NCI-H1417 treated with DMSO at 0.1 percent for 48 hours (cell line): ENCODE measurements at places on chromosomes 1 and 21.

- peak; percentile 13 for DNase-seq
These were observed 388.4 kb downstream of the DISC1 start for GRCh38 chr1:232014941-232015340.

GRCh38 chr1:65259816-65260215 is 49.5 kb upstream of the DNAJC6 start:
- DNase-seq, result no peak

DNA sequence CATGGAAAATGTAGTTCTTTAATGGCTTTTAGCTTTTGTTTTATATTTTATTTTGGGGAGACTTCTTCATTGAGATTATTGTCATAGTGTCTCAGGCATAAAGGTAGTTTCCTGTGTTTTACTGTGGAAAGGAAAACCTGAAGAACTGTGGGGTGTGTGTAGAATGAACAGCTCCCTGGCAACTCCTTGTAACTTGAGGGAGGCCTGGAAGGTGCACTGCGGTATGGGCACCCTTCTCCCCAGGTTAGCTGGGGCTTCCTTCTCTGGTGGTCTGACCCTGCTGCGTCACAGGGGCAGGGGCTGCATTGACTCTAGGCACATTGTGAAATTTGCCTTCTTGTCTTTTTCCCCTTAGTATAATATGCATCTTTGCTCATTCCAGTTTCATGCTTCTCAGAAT is 1.7 kb downstream of the ATP1B1 start:
- DNase-seq, result no peak

DNA sequence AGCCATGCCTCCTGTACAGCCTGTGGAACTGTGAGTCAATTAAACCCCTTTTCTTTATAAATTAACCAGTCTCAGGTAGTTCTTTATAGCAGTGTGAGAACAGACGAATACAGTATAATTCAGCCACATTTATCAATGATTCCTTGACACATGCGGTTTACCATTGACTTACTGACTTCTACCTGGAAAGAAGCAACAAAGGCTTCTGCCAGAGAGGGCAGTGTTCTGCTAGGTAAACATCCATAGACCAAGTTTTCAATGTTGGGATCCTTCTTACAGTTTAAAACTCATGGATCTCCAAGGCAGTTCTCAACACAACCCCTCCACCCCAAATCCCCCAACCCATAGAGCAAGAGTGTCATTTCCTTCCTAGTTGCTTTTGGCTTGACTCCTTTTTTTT is 150.6 kb downstream of the ZNF648 start:
- no peak for DNase-seq

DNA sequence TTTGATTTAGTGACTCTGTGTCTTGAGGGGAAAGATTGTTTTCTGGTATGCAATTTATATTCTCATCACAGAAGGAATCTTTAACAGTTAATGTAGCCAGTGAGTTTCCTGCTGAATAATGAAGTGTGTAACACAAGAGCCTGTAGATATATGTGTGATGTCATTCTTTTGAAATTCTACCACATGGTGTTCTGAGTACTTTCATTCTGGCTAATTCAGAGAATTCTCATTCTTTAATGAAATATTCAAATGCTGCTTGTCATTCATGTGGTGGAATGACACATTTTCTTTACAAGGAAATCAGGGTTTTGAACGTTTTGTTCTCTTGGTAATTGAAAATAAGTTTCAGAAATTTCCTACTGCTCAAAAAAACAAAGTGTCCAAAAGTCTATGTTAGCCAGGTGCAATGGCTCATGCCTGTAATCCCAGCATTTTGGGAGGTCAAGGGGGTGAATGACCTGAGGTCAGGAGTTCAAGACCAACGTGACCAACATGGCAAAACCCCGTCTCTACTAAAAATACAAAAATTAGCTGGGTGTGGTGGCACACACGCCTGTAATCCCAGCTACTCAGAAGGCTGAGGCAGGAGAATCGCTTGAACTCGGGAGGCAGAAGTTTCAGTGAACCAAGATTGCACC is 79.6 kb downstream of the MAP3K21 start:
- no peak for DNase-seq

- no peak for DNase-seq
These were observed 18.8 kb upstream of the C2CD2 start for GRCh38 chr21:41972511-41973205.

DNA sequence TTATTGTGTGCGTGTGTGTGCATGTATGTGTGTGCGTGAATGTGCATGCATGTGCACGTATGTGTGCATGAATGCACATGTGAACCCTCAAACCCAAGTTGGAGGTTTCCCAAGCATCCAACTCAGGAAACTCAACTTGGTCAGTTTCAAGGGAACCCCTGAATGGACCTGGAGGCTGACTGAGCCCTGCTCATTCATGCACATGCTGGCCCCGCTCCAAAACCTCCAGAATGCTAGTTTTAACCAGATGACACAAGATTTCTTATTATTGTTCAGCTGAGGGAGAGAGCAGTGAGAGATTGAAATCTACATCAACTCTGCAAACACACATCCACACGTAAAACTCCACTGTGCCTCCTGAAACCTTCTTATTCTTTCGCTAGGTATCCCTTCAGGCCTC is 104.4 kb downstream of the OMA1 start:
- no peak for DNase-seq

DNA sequence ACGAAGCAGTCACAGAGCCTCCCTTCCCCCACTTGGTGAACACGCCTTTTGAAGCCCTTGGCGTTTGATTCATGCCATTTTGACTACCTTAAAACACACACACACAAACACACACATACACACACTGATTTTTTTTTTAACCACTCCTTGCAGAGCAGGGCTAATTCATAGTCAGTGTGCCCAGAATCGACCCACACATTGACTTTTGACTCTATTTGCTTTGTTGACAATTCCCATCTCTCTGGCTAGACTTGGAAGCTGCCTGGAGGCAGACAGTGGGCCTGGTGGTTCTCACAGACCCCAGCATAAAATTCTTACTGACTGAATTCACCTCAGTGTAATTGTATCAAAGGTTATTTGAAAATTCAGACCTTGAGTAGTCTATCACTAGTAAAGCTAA is 30.3 kb downstream of the CAPN8 start:
- no peak for DNase-seq

DNA sequence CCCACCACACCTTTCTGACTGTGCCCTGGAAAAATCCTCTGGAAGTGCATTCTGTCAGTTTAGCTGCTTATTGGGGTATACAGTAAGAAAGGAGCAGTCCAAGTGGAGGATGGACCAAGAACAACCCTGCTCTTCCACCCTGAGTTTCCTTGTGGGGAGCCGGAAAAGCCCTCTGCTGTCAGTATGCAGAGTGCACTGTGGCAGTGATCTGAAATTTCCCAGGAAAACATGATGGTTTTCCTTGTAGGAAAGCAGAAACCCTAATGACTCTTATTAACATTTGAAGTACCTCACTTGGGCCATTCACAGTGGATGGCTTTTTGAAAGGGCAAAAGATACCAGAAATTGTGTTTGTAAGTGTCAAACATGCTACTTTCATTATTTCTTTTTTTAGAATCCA is 20.5 kb downstream of the ELAVL4 start:
- no peak for DNase-seq

DNA sequence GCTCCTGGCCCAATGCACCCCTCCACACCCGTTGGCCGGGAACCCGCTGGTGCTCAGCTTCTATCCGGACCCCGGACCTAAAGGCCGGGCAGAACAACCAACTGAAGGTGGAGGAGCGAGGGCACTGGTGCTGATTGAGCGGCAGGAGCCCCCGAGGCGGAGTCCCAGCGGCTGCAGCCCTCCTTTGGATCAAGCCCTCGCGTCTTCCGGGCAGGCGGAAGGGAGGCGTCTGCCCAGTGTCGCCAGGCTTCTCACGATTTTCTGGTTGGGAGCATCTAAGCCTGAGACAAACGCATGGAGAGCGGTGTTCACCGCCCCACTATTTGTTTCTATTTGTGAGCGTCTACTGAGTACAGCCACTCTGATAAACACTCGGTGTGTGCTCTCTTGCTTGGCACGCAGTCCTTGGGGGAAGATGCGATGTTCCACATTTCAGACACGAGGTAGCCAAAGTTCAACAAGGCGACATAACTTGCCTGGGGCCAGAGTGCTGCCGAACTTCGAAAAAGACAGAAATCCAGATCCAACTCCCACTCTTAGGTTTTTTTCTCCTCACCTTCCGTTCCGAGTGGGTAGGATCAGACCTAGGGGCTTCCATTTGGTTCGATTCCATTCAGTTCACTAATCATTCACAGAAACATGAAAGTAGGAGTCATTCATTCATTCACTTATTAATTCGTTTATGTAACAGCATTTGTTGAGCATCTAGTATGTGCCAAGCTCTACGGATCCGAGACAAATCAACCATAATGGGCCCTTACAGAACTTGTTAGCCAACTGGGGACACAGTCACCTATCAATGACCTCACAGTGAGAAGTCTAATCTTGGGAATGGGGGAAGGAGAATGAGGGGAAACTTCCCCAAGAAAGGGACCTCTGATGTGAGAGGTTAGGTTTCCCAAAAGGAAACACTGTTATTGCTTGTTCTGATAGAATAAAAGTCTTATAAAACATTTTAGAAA is 4.9 kb upstream of the DMRTA2 start:
- no peak for DNase-seq

DNA sequence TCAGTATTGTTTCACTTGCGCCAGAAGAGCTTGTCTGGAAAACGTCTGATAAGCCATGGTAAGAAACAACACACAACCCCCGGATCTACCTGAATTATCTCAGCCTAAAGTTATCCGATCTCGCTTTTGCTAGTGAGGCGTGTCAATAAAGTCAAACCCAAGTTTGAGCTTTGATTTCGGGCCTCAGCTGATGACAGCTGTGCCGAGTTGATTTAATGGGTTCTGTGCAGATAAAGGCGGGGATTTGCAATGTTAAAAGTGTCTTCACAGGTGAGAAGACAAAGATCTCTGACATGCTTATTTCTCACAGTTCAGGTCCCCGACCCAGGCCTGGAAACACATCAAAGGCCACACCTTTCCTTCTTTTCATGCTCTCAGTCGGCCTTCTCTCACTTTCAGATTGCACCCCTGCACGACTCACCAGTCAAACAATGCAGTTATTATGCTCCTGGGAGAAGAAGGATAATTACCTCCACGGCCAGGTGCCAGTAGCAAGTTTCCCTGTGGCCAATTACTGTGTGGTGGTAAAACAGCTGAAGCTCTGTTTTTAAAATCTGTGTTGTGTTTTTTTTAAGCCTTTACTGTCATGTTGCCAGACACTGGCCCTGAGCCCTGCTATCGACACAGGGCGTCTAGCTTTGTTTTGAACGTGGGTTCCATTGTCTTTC is 245.3 kb upstream of the RUNX1 start:
- DNase-seq, result peak; percentile 82

DNA sequence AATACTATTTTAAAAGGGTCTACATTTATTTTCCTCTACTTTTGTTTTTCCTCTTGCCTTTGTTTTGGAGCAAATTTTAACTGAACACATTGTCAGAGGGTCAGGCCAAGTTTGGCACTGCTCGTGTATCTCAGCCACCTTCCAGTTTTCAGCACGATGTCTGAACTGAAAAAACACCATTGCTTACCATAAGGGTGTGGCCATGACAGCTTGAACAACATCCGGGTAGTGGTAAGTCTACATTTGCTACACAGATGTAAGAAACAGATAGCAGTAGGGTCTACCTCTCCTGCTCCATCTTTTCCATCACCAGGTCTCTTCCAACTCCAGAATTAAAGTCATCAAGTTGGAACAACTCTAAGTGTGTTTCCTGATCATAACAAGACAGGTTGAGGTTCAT is 4.2 kb downstream of the HIVEP3 start:
- DNase-seq, result no peak

DNA sequence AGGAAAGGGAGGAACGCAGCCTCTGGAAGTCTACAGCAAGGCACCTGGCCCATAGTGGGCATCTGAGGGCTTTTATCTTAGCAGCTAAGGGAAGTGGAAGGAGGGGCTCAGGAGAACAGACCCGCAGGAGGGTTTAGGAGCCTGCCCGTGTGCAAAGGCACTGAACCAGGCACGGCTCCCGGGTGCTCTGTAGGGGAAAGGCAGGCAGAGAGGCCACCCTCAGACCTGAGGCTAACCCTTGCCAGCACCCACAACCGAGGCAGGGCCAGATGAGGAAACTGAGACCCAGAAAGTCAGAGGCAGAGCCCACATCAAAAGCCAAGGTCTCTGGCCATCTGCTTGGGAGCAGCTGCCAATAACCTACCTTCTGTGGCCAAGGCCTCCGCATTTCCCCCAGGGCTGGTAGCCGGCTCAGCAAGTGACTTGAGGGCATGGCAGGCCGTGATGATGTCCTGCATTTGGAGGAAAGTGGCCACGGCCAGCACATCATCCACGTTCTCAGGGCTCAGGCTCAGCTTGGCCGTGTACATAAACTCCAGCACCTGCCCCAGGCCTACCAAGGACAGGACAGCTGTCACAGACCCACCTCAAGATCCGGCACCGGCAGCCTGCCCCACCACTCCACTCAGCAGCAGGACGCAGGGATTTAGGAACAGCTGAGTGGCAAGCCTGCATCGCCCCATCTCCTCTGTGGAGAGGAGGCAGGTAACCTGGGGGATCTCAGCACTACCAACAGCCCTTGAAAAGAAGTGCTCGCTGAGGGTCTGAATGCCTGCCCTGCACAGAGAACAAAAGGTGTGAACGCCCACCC is 29.1 kb downstream of the ZBTB17 start:
- DNase-seq, result no peak

DNA sequence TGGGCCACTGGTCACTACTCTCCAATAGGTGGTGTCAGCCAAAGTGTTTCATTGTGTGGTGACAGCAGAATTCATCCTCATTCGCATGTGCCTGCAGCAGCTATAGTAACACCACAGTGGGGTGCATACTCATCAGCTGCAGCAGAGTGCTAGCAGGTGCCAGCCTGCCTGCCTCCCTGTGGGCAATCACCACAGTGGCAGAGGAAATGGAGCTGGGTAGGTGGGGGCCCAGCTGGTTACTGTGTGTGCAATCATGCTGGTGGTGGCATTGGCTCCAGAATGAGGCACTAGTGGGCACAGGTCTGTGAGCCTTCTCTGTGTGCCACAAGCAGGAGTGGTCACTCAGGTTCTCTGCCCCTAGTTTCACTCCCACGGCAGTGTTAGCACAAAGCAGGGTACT is 579.2 kb downstream of the PTPRC start:
- no peak for DNase-seq

GRCh38 chr1:173560285-173560880 is 42.5 kb downstream of the SLC9C2 start:
- no peak for DNase-seq

DNA sequence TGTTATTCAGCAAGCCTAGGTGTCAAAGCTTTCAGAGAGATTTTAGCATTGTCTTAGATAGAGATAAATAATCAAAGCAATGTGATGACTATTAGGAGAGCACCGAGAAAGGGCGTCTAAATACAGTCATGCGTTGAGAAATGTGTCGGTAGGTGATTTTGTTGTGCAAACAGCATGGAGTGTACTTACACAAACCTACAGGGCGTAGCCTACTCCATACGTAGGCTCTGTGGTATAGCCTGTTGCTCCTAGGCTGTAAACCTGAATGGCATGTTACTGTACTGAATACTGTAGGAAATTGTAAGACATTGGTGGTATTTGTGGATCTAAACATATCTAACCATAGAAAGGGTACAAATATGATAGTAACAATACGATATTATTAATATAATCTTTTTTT is 31.8 kb downstream of the KIF1B start:
- no peak for DNase-seq

DNA sequence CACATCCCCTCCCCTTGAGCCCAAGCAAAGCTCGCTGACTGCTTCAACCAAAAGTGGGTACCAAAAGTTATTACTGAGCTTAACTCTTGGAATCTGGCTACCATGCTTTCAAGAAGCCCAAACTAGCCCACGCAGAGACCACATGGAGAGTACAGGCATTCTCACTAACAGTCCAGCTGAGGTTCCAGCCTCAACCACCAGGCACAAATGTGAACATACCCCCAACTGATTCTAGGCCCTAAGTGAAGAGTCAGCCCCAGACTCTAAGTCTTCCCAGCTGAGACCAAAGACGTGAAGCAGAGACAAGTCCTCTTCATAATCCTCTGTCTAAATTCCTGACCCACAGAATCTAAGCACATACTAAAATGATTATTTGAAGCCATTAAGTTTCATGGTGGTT is 36.8 kb downstream of the EVI5 start:
- no peak for DNase-seq
